Endodermal cell (in vitro differentiated cells): ENCODE measurements at places on chromosomes 3 and 15.
A peak's percentile ranks its signal among the peaks of the same experiment; 100 is the strongest.

- no peak for DNase-seq
Measured at GRCh38 chr3:183967693-183968092, 50.0 kb downstream of the ABCC5 start.

DNA sequence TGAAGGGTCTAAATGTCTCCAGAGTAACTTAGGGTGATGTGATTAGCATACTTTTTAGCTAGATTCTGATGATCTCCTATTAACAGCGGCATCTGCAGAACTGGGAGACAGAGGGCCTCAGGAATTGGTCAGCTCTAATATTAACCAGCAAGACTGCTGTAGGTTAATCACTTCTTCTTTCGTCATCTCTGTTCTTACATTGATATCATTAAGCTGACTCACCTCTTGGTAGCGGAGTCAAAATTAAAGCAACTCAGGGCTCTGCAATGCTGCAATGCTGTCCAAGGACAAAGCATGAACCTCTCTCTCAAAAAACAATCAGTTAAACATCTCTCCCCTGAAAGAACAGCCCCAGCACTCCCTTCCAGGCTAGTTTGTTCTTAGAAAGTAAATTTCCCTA is 57.5 kb upstream of the TRA2B start:
- no peak for DNase-seq

DNA sequence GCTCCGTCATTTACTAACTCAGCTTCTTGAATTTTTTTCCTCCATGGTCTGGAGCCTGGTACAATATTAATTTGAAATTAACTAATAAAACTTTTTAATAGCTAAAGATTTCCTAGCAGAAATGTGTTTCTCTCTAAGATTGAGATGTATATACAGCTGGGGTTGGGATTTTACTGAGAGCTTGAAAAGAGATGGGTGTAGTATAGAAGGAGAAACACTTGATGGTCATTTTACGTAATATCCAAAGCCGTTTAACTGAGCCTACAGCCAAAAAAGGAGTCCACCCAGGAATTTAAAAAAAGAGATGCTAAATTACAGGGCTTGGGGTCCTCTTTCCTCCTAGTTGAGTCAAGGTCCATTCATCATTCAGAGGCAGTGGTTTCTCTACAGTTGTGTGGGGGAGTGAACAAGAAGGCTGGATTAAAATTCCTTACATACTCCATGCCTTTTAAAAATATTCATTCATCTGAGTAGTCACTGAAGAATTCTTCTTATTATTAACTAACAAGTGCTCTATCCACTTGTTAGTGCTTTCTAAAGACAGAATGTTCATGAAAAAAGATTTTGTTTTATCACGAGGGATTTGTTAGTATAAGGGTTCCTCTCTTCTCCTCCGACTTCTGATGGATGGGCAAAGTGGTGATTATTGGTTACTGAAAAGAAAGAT is 255.3 kb upstream of the IL12A start:
- DNase-seq, result no peak

DNA sequence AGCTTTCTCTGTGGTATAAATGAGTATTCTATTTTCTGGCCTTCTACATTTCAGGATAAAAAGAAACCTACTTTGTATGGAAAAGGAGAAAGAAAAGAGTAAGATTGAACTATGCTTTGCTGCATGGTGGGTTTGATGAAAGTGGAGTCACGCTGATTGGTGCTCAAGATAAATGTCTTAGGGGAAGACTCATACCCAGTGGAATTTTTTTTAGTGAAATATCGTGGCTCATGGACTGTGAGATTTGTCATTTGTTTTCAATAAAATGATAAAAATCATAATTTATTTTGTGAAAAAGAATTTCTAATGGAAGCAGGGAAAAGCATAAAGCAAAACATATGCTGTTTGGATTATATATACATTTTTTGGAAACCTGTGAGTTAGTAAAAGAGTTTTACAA is 292.5 kb downstream of the ZPLD1 start:
- no peak for DNase-seq

- DNase-seq, result no peak
Measured at GRCh38 chr3:18825665-18826064, 322.6 kb upstream of the KCNH8 start.

DNA sequence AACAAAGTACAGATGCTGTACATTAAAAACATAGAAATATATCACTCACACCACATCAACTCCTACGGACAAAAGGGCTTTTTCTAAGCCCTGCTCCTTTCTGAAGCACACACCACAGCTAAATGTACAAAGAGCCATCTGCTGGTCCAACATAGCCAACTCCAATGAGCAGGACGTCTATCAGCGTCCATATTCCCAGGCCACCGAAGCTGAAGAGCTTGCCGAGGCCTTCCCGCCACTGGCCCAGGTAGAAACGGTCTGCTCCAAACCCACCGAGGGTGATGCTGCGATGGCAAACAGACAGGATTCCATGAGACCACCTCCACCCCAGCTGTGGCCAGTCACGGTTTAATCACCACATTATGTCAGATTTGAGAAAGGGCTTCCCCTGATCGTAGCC is 9.8 kb downstream of the TM2D3 start:
- no peak for DNase-seq

DNA sequence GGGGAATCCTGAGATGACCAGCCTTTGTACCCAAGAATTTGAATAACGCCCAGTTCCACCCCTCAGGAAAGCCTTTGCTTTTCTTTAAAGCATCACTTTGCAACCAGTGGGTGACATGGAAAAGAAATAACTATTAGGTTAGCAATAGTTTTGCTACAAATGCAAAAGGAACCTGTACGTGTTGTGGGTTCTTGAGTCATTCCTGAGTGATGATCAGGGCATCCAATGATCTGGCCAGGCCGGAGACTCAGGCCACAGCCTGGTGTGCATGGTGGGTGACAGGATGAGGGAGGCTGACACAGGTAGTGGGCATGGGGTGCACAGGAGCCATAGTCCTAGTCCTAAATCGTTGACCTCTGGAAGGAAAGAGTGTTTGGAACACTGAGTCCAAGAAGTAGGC is 321.4 kb upstream of the IL12A start:
- no peak for DNase-seq

- no peak for DNase-seq
Measured at GRCh38 chr15:37789881-37790280, 144.6 kb upstream of the TMCO5A start.

DNA sequence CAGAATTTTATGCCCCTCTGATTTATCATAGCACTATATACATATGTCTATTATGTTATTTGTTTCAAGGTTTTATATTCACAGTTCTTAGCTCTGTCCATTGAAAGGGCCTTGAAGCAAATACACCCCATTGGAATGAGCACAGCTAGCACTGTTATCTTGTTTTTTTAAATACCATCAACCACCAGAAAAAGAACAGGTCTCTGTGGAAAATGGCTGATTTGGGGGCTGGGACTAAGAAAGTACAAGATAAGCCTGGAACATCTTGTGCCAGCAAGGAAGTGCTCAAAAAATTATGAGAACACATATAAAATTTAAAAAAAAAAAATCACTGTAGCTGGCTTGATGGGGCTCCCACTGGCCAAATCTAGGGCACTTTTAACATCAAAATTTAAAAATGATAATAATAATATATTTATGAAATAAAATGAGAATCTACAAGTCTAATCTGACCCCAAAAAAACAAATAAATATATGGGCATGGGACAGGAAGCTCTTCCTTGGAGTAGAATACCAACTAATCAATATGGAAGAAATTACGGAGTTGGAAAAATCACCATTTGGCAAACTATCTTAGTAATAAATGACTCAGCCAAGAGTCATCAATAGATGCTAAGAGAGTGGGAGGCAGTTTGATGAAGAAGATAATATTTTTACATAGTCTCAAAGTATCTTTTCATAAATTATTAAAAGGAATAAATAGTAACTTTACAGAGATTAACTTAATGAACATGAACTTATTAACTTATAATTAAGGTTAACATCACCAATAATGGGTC is 20.5 kb downstream of the IFT80 start:
- DNase-seq, result no peak

- DNase-seq, result no peak
Measured at GRCh38 chr15:78999636-79000035, 54.8 kb upstream of the CTSH start.

GRCh38 chr3:116429479-116430269 is 15.6 kb downstream of the LSAMP start:
- no peak for DNase-seq

DNA sequence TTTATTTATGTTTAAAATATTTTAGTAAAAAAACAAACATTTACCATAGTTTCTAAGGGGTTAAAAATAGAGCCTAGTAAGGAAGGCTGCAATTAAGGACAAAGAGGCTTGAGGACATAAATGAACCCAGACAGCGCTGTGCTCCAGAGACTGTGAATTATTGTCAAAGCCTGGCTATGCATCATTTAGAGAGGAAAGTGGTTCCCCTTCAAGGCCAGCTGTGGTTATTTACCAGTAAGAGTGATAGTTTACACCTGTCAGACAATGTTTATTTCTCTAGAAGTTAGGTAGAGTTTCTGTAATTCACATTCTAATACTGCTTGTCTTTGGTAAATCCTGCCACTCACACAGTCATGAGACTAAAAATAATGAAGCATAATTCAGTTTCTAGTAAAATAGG is 32.4 kb upstream of the PIK3R4 start:
- DNase-seq, result no peak

- DNase-seq, result no peak
Measured at GRCh38 chr15:58448331-58448730, 16.5 kb downstream of the LIPC start.

GRCh38 chr3:178718995-178719635 is 182.9 kb downstream of the KCNMB2 start:
- no peak for DNase-seq

GRCh38 chr3:51974963-51975851 is at the start of gene ABHD14A:
Gene ABHD14A, plus strand, starts transcription at chr3:51975064. Its CDS starts 72 bp downstream, at chr3:51975136.
- DNase-seq, result peak; percentile 87

DNA sequence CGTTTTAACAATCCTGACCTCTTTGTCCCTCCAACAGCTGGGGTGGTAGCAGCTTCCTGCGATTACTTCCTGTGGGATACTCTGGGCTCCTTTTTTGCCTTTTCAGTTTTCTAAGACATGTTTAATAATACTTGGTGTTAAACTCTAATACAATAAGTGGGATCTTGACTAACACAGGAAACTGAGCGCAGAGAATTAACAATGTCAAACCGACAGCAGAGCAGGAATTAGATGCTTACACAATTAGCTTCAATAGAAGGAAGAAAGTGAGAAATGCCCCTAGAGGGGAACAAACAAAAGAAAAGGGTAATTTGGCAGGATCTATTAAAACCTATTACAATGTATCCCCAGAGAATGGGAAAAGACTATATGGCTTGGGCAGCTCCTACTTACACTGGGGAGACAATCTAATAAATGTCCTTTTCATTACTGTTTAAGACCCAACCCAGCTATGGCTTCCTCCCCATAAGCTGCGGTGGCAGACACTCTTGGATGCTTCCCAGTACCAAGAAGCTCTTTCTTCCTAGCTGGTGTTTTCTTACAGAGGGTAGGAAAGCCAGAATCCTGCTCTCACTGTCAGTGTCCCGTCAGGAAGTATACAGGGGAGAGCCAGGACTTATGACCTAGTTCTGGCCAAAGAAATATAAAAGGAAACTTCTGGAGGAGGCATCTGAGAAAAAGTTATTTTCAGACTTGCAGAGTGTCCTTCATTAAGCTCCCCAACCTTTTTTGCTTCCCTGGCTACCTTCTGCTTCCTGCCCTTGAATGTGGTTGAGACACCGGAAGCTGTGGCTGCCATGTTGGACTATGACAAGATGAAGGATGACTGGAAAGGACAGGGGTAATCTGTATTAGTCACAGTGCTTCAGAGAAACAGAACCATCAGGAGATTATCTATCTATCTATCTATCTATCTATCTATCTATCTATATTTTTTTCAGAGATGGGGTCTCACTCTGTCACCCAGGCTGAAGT is 194.1 kb upstream of the KBTBD8 start:
- no peak for DNase-seq

GRCh38 chr3:41574900-41575299 is 375.6 kb downstream of the CTNNB1 start:
- no peak for DNase-seq

DNA sequence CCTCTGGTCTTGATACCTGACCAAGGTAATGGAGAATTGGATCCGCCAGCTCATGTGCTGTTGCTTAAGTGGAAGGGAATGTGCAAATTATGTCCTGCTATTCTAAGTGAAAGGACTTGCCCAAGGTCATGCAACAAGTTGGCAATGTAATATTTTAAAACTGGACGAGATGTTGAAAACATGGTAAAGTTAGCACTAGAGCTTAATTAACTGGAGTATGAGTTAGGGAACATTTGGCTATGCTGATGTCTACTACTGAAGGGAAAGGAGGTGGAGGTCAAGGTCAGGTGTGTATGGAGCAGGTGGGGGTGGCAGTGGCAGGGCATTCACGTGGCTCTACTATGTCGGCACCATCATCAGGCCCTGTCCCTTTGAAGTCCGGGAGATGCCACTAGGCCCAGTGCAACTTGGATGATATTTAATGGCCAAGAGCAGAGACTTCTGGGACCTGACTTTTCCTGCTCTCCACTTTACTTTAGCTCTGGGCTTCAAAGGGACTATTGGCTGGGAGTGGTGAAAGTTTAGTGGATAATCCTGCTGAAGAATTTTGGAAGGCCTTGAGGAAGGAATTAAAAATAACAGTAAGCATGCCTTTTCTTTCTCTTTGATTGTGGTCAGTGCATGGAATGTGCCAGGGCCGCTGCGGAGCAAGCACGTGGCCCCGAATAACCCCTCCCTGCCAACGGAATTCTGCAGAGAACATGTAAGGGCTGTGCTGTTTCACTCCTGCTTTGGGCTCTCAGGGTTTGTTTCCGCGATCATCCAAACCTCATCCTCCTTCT is 14.9 kb downstream of the SMAD3 start:
- no peak for DNase-seq

- no peak for DNase-seq
Measured at GRCh38 chr15:79366691-79367090, 55.8 kb downstream of the TMED3 start.

GRCh38 chr15:83665480-83665879 is 11.6 kb downstream of the ADAMTSL3 start:
- DNase-seq, result no peak

GRCh38 chr15:101031213-101031612 is 112.1 kb downstream of the LRRK1 start:
- DNase-seq, result peak; percentile 17

DNA sequence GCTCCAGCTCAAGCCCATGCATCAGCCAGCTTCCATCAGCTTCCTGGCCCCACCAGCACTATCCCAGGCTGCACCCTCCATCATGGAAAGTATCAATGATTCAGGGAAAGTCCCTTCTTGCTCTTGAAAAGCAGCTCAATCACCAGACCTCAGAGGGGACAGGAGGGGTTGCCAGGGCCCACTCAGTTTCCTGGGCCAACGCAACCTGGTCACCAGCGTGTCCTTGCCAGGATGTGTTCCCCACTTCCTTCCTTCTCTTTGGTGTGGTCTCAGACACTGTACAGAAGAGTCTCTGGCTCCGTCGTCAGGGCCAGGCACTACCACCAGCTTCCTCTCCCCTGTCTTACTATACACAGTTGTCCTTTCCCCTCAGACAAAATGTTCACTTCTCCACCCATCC is 3.0 kb downstream of the HDC start:
- DNase-seq, result no peak

DNA sequence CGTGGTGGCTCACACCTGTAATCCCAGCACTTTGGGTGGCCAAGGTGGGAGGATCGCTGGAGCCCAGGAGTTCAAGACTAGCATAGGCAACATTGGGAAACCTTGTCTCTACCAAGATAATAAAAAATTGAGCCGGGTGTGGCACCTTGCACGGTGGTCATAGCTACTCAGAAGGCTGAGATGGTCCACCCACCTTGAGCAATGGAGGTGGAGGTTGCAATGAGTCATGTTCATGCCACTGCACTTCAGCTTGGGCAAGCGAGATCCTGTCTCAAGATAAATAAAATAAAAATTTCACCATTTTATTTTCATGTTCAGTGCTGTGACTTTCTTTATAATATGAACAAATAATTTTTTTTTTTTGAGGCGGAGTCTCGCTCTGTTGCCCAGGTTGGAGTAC is 12.5 kb downstream of the MAPK6 start:
- no peak for DNase-seq

GRCh38 chr15:34796847-34797435 is 1.6 kb upstream of the ACTC1 start:
- DNase-seq, result no peak
